ENCODE measurements at places on chromosomes 16 and 17.

GRCh38 chr16:468068-468821 lies 42.8 kb downstream of the RAB11FIP3 start:
- no peak for DNase-seq

- peak; percentile 47 for DNase-seq
Measured at GRCh38 chr17:77869041-77869599, 89.4 kb upstream of the TNRC6C start.

- no peak for DNase-seq
Measured at GRCh38 chr16:86428729-86429517, 81.4 kb upstream of the FOXF1 start.

DNA sequence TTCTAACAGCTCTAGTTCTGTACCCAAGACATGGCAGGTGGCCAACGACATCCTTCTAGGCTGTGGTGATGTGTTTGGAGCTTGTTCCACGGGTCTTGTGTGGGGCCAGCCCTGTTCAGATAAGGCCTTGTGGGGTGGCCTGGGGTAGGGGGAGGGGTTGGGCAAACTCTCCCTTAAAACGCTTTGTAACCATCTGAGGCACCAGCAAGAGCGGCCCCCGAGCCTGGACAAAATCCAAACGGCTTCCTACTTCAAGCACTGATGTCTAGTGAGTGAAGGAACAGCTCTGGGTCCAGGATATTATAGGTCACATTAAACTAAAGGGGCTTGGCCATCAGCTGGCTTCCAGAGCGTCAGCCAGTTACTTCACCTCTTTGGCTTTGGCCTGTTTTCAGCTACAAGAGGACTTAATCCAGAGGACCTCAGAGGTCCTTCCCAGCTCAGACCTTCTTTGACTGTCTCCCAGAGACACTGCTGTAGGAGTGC lies 11.9 kb downstream of the SERPINF1 start:
- DNase-seq = no peak

DNA sequence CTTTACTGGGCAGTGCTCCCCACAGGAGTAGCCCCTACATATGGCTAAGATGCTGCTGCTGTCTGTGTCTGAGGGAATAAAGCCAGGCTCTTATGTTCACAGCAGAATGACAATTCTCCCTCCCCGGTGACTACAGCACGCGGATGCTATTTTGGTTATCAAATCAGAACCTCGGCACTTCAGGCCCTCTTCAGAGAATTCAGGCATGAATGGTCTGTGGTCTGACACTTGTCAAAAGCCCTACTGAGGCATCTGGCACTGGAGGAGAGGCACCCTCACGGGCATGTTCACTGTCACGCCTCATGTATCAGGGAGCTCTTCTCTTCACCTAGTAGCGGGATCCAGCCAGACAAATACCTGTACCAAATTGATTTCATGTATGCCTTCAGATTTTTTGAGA lies 30.4 kb downstream of the KIAA0513 start:
- DNase-seq = no peak

GRCh38 chr17:5758651-5759050 lies 174.3 kb upstream of the NLRP1 start:
- DNase-seq = peak; percentile 18

DNA sequence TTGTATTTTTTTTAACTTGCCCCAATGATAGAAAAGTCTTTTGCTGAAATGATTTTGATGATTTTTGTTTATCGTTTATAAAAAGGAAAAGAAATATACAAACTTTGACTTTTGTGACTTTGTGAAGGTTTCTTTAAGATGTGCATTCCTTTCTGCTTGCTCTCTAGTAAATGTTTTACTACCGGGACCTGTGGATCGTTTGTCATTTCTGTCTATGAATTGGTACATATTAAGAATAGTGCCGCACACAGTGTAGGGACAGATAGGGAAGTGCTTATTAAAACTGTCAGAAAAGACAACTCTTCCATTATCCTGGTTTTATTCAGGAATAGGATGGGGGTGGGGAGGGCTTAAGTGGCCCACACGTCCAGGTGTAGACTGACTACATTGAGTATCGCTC lies 8.1 kb upstream of the PSMC5 start:
- no peak for DNase-seq

DNA sequence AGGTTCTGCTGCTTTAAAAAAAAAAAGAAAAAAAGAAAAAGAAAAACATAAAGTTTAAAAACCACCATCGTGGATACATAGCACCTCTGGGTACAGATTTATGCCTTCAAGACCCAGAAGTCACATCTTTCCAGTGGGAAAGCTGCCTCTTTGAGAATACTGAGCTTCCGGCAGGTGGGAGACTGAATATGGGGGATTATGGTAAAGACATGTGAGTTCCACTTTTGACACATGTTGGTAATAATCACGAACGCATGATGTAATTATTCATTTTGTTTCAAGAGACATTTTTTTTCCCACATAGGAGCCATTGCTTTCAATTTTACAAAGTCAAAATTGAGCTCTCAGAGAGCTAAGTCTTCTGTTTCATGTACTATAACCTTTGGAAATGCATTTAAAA lies 229.7 kb upstream of the CDH5 start:
- DNase-seq = no peak

- no peak for DNase-seq
Measured at GRCh38 chr17:45251931-45252330, 10.0 kb downstream of the SPATA32 start.

DNA sequence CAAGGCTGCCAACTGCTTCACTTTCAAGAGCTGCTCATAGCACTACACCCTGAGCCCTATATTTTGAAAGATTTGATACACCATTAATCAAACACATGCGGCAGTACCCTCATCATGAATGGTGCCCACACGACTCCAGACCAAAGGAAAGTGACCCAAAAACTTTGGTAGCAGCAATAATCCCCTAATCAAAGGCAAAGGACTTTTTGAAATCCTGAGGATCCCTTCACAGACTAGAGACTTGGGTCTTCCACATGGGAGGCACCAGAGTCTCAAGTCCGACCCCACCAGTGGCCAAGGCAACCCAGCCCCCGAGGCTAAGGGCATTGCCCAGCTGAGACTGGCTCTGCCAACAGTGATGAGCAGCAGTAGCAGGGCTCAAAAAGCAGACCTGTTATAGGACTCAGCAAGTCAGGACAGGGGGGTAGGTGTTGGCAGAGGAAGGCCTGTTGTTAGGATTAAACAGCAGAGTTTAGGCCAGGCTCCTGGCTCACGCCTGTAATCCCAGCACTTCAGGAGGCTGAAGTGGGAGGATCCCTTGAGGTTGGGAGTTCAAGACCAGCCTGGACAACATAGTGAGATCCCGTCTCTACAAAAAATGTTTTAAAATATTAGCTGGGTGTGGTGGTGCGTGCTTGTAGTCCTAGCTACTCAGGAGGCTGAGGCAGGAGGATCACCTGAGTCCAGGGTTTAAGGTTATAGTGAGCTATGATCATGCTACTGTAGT lies 3.2 kb downstream of the TRIM25 start:
- DNase-seq = no peak

DNA sequence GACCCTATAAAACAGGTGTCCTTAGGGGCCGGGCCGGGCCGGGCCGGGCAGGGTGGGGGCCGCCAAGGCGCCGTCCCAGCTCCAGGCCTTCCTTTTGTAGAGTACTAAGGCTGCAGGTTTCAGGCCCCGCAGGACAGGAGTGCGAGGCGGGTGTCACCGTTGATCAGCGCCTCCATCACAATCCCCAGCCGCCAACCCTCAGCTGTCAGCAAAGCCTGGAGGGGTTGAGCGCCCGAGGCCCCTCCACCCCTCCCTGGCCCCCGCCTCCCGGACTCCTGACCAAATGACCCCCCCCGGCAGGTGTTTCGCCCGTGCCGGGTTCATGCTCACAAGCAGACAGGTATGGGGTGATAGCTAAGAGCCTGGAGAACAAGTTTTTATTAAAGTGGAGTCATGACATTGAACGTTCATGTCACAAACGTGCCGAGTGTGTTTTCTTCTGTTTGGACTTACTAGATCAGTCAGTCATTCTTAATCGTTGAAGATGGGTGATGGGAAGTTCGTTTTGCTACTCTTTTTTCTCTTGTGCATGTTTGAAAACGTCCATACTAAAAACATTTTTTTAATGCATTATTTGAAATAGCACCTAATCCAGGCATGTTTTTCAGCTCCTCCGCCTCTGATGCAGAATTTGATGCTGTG lies 534 bp downstream of the ARL2BP start:
- no peak for DNase-seq

- peak; percentile 83 for DNase-seq
Measured at GRCh38 chr17:17568772-17569195, 22.7 kb downstream of the PEMT start.

- no peak for DNase-seq
Measured at GRCh38 chr16:86198206-86199118, 299.5 kb downstream of the IRF8 start.

DNA sequence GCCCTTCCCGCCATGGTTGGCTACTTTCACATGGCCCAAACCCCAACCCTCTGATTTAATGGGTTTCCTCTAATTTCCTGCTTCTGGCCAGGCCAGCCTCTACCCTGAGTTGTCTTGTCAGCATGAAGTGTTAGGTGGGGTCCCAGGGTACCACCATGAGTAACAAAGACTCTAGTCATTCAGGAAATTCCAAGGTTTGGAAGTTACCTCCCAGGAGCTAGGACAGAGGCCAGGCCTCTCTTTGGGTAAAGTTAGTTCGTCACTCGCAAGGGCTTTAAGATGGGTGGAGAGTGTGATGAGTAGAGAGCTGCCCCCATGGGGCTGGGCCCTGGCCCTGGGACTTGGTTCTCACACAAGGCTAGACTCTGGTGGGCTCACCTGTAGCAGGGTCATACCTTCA lies 54.6 kb downstream of the PLD6 start:
- DNase-seq = no peak

- peak; percentile 13 for DNase-seq
Measured at GRCh38 chr17:66165537-66166123, 26.3 kb downstream of the CEP112 start.

- DNase-seq = no peak
Measured at GRCh38 chr16:75025761-75026160, 26.9 kb downstream of the ZNRF1 start.

GRCh38 chr16:29705030-29705429 lies 26.1 kb downstream of the QPRT start:
- no peak for DNase-seq

- DNase-seq = no peak
Measured at GRCh38 chr17:80731323-80731722, 186.7 kb downstream of the RPTOR start.

DNA sequence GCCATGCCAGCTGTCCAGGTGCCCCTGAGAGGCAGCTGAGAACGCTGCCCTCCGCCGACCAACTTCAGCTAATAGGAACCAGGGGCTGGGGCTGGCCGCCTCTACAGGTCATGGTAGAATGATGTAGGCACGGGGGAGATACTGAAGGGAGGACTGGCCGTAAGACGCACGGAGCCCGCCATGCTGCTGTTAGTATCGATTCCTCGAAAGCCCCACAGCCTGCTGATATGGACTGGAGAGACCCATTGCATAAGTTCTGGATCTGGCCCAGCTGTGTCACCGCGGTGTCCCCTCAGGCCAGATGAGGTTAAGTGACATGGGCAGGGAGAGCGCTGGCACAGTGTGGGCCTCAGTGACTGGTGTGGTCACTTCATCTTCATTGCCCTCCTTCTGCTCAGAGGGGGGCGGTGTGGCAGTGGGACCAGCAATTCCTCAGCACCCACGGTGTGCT lies 75.6 kb downstream of the AMFR start:
- no peak for DNase-seq

DNA sequence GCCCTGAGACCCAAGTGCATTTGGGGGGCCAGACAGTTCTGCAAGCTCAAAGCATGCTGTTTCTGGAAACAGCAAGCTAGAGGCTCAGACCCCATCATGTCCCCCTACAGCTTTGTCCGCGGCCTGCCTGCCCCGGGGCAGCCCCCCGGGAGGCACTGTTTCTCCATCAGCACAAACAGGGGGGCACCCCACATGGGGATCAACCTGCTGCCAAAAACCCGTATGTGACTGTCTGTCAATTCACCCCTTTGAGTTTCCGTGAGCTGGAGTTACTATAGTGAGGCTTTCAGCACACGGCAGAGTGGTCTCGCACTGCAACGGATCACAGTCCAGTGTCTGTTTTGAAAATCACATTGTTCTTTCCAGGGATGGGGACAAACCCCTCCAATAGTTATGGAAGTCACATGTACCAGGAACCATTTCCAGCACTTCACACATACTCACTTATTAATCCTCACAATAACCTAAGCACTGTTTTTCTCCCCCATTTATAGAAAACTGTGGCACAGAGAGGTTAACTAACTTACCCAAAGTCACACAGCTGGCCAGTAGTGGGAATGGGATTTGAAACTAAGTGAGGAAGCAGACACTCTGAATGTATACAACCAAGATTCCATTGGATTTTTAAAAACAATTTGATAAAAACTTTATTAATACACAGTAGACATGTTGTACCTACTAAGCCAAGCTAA lies 269.0 kb downstream of the C16orf95 start:
- DNase-seq = no peak

- DNase-seq = peak; percentile 71
Measured at GRCh38 chr16:79097166-79097565, 503.4 kb downstream of the MAF start.

DNA sequence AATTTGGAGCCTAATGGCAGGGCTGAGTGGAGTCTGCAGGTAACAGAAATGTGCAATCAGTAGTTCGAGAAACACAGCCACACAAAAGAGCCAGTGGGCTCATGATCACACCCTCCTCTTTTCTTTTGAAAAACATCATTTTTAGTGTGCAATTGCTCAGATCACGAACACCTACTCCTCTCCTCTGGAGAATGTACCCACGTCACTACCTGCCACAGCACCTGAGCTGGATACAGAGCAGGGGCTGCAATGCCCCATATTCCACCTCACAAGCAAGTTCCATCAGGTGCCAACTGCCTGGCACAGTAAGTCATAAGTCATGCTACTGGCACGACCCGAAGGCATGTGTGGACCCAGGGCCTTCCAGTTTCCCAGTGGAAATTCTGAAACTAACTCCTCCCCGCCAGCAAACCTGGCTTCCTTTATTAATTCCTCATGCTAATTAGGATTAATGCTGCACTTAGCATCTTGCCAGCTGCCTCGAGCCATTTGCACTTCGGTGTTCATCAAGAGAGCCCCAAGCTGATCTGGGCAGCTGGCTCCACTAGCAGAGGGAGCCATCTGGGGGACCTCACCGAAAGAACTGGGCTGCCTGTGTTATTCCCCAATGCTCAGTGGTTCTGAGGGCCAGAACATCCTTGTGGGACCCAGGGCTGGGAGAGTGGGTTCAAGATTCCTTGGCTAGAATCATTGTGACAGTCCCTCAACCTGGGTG lies 2.4 kb downstream of the CACNG4 start:
- DNase-seq = no peak

DNA sequence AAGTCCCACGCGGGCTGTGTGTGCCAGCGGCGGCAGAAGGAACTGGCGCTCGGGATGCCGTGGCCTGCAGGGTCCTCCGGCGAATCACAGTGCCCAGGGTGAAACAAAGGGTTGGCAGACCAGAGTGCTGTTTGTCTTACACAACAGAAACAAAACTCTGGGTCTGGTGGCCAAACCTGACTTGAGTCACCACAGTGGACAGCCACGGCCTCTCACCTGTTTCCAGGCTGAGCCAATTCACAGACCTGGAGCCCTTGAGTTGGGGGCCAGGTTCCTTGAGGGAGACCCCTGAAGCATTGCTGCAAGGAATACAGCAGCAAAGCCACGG lies 2.1 kb upstream of the CHMP6 start:
- DNase-seq = no peak

Data from suppressor macrophage (primary cell).